ENCODE measurements at places on chromosomes 1 and 21.

- DNase-seq, result no peak
Measured at GRCh38 chr21:42575111-42575510, 61.5 kb downstream of the SLC37A1 start.

- peak; percentile 25 for DNase-seq
Measured at GRCh38 chr1:111275079-111275478, 15.6 kb upstream of the CHIA start.

GRCh38 chr1:107535091-107535490, 394.3 kb downstream of the NTNG1 start:
- no peak for DNase-seq

GRCh38 chr1:215970406-215970805, 403.3 kb downstream of the KCTD3 start:
- no peak for DNase-seq

GRCh38 chr1:36253161-36253862, 29.1 kb downstream of the THRAP3 start:
- DNase-seq, result no peak

DNA sequence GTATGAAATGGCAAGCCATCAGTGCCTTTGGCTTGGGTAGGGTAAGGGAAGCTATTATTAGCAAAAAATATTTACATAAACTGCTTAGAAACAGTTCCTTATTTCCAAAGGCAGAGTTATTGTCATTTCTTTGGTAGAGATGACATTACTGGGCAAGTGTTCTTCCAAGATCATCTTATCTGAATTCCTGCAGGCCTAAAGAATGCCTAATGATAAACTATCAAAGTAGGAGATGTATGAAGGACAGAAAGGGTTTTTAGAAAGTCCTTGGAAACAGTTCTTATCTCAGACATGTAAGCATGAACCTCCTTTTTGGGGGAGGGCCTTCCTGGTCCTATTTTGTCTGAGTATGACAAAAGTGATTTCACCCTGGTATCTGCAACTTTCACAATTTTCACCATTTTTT, 5.1 kb upstream of the FRRS1 start:
- DNase-seq, result no peak

GRCh38 chr1:151132335-151133017, 14.0 kb downstream of the SEMA6C start:
- DNase-seq, result no peak

- DNase-seq, result peak; percentile 74
Measured at GRCh38 chr1:154328318-154329151, 3.2 kb downstream of the ATP8B2 start.

GRCh38 chr1:25804244-25804963, 4.4 kb downstream of the SELENON start:
- DNase-seq, result no peak

DNA sequence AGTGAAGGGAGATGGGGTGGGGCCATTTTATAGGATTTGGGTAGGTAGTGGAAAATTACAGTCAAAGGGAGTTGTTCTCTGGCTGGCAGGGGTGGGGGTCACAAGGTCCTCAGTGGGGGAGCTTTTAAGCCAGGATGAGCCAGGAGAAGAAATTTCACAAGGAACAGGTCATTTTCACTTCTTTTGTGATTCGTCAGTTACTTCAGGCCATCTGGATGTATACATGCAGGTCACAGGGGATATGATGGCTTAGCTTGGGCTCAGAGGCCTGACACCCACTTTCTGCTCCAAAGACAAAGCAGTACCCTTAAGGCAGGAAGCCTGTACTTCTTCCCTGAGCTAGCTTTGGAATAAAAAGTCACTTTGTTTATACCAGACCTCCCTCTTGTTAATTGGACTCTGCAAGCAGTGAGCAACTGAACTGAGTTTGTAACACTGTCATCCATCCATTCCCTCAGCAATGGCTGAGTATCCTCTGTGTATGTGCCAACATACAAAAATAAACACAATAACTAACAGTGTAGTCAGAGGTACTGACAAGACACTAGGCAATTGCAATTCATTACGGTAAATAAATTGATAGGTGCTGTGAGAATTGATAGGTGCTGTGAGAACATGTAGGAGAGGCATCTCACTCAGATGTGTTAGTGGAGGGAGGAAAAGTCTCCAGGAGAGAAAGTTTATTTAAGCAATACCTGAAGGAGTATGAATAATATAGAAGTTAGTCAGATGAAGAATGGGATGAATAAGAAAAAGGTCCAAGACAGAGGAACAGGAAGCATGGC, 14.7 kb upstream of the RGS2 start:
- DNase-seq, result no peak

DNA sequence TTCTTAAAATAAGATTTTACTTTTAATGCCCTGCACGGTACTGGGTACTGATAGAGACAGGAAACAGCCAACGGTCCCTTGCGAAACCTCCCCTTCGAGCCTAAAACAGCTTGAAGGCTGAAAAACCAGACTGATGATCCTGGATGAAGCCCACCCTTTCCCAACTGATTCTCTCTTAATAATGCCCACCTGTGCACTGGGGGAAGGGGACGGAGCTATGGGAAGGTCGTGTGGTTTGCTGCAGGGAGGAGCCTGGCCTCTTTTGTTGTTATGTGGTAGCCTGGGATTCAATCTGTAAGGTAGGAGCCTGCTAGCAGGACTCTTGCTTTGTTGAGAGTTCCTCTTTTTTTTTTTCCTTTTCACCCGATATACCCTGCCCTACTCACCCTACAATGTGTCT, 25.6 kb downstream of the SAMSN1 start:
- DNase-seq, result no peak

DNA sequence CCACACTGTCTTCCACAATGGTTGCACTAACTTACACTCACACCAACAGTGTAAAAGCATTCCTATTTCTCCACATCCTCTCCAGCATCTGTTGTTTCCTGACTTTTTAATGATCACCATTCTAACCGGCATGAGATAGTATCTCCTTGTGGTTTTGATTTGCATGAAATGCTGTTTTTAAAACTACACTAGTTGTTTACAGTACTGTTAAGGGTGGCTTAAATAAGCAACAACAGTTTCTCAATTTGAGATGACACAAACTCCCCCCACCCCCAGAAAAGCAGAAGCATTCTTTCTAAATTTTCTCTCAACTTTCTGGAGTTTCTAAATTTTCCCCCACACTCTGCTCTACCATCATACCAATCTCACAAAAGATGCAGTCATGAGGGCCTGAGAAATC, 7.1 kb upstream of the SLAMF7 start:
- DNase-seq, result no peak

DNA sequence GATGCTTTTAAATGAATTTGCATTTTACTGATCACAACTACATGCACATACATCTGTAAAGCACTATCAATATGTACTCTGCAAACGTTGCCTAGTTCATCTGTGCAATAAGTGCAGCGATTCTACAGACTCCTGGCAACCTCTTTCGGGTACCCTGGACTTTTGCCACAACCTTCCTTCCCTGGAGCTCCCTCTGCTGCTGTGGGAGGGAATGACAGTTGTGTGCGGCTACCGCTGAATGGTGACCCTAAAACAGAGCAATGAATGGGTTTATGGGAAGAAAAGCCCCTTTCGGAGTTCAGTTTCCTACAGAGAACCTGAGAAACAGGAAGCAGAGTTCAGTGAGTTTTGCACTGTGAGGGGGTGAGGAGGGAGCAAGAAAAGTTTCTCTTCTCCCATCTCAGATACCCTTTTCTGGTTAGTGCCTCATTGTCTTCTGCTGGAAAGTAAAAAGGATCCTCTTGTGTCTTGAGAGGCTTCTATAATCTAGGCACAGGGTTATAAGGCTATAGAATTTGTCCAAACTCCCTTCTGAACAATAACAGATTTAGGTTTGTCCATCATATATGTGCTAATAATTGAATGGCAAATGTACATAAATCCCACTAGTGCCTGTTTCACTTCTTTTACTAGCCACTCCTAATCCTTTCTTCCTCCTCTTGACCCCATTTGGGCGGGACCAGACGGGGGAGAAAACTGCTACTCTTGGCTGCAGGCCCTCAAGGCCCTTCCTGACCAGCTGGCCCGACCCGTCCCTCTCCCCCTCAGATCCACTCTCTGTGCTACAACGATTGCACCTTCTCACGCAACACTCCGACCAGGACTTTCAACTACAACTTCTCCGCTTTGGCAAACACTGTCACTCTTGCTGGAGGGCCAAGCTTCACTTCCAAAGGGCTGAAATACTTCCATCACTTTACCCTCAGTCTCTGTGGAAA, 19.8 kb upstream of the SARS1 start:
- DNase-seq, result no peak

DNA sequence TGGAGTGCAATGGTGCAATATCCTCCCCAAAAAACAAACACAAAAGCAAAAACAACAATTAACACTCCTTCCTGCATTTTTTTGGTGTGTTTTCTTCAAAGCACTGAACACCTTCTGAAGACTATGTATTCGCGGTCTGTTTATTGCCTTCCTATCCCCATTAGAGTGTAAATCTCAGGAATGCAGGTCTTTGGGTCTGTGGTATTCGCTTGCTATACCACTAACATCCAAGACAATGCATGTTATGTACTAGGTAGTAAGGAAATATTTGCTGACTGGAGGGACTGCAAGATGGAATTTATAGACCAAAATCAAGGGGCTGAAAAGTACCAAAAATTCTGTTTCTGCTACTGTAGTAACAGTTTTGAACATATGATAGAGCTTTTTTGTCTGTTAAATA, 299.4 kb downstream of the RYR2 start:
- DNase-seq, result no peak

DNA sequence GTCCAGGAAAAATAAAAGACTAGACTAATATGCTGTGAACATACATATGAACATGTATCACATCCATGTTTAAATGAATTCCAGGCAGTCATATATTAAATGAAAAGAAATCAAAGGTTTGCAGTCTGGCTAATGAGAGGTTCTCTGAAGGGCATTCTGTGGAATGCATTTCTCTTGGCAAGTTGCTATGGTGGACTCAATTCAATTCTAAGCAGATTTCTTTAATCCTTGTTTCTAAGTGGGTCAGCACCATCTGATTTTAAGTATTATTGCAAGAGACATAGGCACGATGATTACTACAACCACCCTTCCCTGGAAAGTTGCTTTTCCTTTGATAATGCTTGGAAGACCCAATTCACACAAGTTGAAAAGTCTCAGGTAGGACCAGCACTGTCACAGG, 23.9 kb upstream of the ABCA4 start:
- no peak for DNase-seq

- DNase-seq, result no peak
Measured at GRCh38 chr1:60936163-60936562, 146.2 kb upstream of the NFIA start.

DNA sequence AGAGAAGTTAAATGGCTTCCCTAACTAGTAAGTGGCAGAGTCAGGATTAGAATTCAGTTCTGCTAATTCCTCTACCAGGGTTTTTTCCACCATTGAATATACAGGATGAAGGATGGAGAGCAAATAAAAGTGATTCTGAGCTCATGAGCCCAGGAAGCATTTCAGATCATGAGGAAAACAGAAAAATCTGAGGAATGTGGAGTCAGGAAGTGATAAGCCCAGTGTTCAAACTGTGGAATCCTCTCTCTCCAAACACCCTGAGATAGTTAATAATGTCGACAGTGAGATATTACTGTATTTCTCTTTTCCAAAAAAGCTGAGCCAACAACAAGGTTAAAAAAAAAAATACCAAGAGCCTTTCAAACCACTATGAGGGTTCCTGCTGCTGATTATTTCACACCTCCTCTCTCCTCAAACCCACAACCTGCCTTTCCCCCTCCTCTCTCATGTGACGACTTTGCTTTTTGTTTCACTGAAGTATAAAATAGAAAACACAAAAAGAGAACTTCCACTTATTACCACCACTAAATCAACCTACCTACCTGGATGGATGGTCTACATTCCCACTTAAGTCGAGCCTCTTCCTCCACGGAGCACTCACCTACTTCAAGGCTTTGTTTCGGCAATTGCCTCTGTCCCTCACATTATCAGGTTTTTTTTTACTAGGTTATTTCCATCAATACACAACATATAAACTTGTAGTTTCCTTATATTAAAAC, 8.9 kb downstream of the SLAMF1 start:
- no peak for DNase-seq

DNA sequence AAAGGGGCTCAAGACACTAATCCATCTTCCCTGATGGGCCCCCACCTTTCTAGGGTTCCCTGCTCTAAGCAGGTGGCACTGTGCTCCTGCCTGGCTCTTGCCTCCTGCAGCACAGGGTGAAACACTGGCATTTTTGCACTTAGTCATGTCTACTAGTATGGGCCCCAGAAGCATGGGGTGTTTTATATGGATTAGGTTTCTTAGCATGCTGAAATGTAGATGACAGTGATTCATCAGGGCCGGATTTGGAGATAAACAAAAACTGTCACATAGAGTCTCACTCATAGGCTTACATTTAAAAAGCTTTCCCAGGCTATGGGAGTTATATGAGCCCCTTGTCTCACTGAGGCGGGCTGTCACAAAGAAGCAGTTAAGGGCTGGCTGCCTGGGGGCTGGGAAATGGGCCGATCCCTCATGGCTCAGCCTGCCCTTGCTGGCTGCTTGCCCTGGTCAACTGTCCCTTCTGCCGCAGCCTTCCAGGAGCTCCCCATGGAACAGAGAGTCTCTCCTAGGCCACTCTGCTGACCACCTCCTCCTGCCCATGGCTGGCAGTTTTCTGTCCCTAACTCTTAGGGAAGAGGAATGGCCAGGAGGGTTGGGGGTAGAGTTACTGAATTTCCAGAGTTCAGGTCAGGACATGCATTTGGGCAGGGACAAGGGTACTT, 6.5 kb downstream of the GALNT2 start:
- no peak for DNase-seq

- DNase-seq, result no peak
Measured at GRCh38 chr1:247357781-247358211, 26.1 kb upstream of the ZNF496 start.

- no peak for DNase-seq
Measured at GRCh38 chr21:45074818-45075595, 627 bp downstream of the ADARB1 start.

DNA sequence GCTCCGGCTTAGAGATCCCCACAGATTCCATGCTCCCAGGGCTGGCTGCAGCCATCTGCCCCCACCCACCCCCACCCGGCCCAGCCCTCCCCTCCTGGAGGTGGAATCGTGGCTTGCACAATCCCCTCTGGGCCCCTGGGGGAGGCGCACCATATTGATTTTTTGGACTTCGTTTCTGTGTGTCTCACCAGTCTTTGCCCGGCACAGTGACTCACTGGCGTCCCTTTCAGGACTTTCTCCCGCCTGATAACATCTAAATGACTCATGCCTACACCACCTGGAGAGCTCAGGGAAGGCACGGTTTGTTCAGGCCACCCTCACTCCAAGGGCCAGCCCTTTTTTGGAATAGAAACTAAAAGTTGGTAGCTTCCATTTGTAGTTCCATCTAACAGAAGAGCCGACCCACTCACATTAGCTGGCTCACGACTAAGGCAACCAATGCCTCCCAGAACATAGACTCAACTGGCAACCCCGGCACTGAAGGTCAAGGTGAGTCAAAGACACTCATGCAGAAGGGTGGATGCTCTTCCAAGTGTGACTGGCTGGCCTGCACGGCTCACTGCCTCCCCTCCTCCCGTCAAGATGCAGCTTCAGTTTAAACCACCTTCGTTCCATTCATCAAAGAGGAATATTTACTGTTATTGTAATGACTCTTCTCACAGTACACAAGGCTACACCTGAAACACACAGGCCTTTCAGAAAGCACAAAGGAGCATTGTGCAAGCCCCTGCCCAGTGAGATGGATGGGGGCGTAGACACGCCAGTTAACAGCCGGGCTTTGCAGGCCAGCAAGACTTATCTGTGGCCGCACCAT, 18.1 kb upstream of the ETS2 start:
- DNase-seq, result no peak

- no peak for DNase-seq
Measured at GRCh38 chr21:32246571-32247140, 32.2 kb downstream of the MIS18A start.

Data from tibial nerve (tissue), 4 donors.